Thoracic aorta (tissue), 2 donors: ENCODE measurements at places on chromosomes 7 and 10. TPM values are rescaled to one million over a fixed set of nuclear protein-coding genes. Genes with fewer than 3 reads are reported as not detected.

Gene SPDYE2
- not detected for total RNA-seq

Gene GRM3
- total RNA-seq: not detected

Gene WEE2
- total RNA-seq: not detected

Gene FEZF1
- total RNA-seq: not detected

DNA sequence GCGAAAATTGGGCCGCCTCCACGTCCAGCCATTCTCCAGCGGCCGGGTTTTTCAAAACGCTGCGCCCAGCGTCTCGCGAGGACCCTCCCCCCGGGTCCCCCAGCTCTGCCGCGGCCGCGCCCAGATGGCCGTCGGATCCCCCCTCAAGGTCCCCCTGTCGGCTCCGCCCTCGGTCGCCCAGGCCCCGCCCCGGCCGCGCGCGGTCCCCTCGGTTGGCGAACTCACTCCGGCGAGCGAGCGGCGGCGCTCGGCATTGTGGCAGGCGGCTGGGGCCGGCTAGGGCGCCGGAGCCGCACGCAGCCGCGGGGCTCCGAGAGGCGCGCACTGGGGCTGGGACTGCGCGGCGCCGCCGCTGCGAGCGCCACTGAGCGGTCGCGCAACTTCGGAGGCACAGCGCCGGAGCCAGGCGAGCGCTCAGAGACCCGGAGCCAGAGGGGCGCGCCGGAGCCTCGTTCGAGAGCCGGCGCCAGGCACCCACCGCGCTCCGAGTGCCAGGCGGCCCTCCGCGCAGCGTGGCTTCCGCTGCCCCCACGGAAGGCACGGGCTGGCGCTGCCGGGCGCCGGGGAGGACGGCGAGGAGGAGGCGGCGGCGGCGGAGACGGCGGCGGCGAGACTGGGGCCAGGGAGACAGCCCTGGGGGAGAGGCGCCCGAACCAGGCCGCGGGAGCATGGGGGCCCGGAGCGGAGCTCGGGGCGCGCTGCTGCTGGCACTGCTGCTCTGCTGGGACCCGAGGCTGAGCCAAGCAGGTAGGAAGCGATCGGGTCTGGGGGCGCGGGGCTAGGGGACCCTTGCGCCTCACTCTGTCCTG lies at the start of gene UNC5B:
TSS of gene UNC5B (plus strand) at position 253 of the 809 bp plus-strand sequence. CDS start at position 669, 416 bp downstream.
- H3K27ac ChIP-seq: peak within 1 kb of the TSS; percentile 77
- peak within 1 kb of the TSS; percentile 89 for H3K4me3 ChIP-seq
- H3K4me1 ChIP-seq: peaks cover 44% of the 10 kb centered on the region

GRCh38 chr10:43890124-43890523 lies 241.4 kb upstream of the ZNF32 start:
- H3K4me1 ChIP-seq: no peaks in the 10 kb centered on the region
- no peak overlapping the region for H3K4me3 ChIP-seq
- H3K36me3 ChIP-seq: no peaks in the 10 kb centered on the region
- no peak overlapping the region for H3K27ac ChIP-seq
- DNase-seq: no peak

GRCh38 chr7:157397036-157397720 lies 60.4 kb downstream of the DNAJB6 start:
- no peaks in the 10 kb centered on the region for H3K27me3 ChIP-seq
- H3K27ac ChIP-seq: peak overlapping the region; percentile 82
- H3K4me1 ChIP-seq: peaks cover 24% of the 10 kb centered on the region
- DNase-seq: no peak

DNA sequence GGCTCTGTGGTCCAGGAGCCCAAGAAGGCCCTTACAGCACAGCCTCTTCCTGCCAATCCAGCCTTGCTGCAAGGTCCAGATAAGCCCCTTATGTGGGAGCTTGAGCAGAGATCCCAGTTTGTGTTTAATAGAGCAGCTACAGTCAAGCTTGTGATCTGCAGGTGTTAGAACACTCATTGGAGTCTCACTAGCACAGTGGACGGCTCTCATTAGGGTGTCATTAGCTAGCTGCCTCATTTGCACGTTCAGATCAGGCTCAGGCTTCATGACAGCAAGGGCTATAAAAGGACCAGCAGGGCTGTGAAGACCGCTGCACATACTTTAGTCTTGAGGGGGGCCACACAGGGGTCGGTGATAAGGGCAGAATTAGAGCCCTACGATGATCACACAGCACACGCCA lies 443.2 kb downstream of the RPS24 start:
- no peaks in the 10 kb centered on the region for H3K4me1 ChIP-seq
- H3K36me3 ChIP-seq: no peaks in the 10 kb centered on the region
- no peak overlapping the region for H3K27ac ChIP-seq
- no peaks in the 10 kb centered on the region for H3K27me3 ChIP-seq

DNA sequence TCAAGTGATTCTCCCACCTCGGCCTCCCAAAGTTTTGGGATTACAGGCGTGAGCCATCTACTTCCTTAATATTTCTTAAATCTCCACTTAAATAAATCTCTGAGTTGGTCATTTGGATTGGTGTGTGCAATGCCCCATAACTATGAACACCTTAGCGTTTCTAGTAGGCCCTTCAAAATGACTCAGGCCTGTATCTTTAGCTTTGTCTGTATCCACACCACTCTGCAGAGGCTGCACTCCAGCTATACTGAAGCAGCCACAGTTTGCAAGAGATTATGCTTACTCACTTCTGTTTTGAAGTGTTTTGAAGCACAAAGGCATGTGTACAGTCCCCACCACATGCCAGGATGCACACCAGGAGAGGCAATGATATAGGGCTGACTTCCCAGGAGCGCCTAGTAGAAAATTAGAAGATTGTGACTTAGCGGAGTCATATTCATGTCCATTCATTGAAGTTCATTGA lies 2.4 kb upstream of the ST7 start:
- H3K36me3 ChIP-seq: no peaks in the 10 kb centered on the region
- DNase-seq: no peak
- H3K4me1 ChIP-seq: peaks cover 39% of the 10 kb centered on the region
- no peaks in the 10 kb centered on the region for H3K27me3 ChIP-seq

DNA sequence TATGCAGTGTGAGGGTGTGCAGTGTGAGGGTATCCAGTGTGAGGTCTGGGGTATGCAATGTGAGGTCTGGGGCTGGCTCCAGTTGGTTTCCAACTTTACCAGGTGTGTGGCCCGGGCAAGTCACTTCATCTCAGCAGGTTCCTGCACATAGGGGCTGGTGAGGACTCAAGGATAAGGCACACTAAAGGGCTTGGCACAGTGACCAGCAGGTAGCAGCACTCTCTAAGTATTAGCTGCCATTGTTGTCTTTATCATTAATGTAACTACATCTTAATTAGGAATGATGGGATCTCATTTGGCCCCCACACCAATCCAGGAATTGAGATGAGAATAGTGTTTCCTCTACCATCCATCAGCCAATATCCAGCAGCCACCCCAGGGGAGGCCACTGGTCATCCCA lies 117.3 kb downstream of the KCNMA1 start:
- H3K4me3 ChIP-seq: no peak overlapping the region
- peaks cover 9% of the 10 kb centered on the region for H3K4me1 ChIP-seq
- H3K36me3 ChIP-seq: no peaks in the 10 kb centered on the region
- no peak for DNase-seq

- no peak overlapping the region for H3K27ac ChIP-seq
- no peak overlapping the region for H3K4me3 ChIP-seq
- no peaks in the 10 kb centered on the region for H3K27me3 ChIP-seq
Measured at GRCh38 chr7:155543011-155543876, 3.1 kb downstream of the CNPY1 start.

DNA sequence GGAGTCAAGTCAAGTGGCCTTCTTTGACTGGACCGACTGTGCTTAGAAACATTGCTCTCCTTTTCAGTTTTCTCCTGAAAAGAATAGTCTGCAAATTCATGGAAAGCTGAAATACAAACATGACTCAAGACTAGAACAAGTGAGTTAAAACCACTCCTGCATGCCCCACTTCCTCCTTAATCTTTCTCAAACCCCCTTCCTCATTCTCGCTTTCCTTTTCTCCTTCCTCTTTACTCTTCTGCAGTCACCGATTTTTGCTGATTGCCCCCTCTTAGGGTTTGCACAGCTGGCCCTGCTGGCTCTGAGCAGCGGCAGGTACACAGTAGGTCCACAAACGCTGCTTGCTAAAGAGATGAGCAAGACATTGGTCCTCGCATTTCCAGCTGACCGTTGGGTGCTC lies 34.8 kb upstream of the MKI67 start:
- no peak overlapping the region for H3K4me3 ChIP-seq
- no peak overlapping the region for H3K27ac ChIP-seq
- no peaks in the 10 kb centered on the region for H3K27me3 ChIP-seq
- DNase-seq: no peak

DNA sequence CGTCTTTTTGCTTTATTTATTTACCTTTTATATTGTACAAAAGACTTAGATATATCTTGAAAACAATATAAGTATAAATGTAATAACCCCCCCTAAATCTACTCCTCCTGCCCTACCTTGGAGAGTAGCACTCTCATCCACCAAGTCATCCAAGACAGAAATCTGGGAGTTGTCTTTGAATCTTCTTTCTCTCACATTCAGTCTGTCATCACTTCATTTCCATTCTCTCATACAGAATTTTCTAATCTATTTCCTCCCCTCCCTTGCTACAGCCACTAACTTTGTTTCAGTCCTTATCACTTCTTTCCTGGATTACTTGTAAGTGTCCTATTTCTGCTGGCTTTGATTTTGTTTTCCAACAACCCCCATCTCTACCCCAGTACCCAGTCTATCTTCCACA lies 170.6 kb downstream of the SEMA3D start:
- no peak overlapping the region for H3K27ac ChIP-seq
- H3K27me3 ChIP-seq: no peaks in the 10 kb centered on the region
- no peaks in the 10 kb centered on the region for H3K36me3 ChIP-seq
- no peak for DNase-seq
- H3K4me1 ChIP-seq: no peaks in the 10 kb centered on the region
